ENCODE measurements at places on chromosomes 2 and 18.

DNA sequence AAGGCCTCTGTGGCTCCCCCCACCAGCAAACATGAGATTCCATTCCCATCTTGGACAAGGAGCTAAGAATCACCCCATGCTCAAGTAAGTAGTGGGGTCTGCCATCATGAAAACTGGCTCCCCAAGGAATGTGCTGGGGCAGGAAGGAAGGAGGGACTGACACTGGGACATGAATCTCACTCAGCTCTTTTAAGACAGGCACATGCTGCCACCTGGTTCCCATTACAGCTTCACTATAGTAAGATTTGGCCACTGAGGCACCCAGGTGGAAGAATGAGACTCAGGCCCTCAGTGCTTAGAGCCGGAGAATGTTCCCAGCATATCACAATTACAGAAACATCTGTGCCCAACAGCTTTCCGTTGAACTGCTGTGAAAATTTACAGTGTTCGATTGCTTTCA, 38.7 kb downstream of the OSR1 start:
- DNase-seq: no peak

- no peak for DNase-seq
Observed at GRCh38 chr2:152254976-152255375, 79.4 kb upstream of the STAM2 start.

DNA sequence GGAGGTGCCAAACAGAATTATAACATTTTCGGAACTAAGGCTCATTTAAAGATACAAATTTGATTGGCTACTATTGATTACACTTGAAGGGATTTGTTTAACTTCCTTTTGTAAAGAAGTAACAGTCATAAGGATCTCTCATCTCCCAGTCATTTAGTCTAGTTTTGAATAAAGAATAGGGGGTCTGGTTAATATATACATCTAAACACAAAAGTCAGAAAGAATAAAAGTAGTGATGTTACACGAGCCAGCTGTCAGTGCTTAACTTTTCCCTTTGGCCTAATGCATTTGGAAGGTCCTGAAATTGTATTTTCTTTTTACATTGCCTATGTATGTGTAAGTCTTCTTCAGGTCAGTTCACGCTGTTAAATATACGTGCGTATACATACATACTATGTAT, 8.1 kb downstream of the SEPTIN2 start:
- no peak for DNase-seq

GRCh38 chr2:133171393-133172004, 396.8 kb downstream of the NCKAP5 start:
- no peak for DNase-seq

GRCh38 chr2:238925816-238926521, 78.1 kb downstream of the TWIST2 start:
- no peak for DNase-seq

DNA sequence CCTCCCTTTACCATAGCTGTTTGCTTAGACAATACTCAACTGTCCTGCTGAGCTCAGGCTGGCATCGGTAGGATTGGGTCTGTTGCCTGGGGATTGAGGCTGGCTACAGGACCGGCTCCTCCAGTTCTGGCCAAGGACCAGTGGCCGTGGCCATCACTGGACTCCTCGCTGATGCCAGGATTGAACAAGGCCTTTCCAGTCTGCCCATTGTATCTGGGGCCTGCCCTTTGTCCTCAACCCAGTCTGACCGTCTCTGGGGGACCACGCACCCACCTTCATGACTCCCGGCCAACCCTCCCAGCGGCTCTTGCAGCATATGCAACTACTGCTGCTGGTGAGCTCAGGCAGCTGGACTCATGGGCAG, 28.7 kb downstream of the SH2D6 start:
- no peak for DNase-seq

DNA sequence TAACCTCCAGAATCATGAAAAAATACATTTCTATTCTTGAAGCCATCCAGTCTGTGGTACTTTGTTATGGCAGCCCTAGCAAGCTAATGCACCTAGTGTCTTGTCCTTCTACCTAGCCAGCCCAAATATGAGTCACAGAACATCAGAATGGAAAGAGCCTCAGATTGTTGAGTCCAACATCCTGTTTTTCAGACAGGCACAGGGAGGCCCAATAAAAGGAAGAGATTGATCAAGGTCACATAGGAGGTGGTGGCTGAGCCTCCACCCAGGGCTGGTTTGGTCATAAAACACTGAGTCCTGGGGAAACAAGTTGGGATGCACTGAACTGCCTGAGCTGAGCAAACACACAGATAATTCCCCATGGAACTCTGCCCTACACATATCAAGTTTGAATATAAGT, 195.5 kb downstream of the TTC32 start:
- no peak for DNase-seq

GRCh38 chr2:138255670-138256069, 245.9 kb upstream of the SPOPL start:
- DNase-seq: no peak

GRCh38 chr2:169707626-169708025, 13.4 kb downstream of the PHOSPHO2 start:
- no peak for DNase-seq

DNA sequence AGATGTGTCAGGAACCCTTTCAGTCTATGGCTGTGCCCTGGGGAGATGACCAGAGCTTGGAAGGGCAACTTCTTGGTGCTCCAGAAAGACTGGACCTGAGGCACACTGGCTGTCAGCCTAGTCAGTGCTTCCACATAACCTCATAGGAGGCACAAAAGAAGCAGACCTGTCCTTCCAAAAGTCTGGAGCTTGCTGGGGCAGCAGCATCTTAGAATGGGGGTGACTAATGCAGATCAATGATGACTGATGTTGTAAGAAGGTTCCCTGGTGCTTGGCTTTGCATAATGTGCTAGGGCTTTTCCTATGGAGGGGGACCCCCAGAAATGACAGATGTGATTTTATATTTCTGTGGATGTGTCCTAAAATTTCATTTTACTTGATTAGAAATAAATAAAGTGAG, 255.7 kb upstream of the THUMPD2 start:
- no peak for DNase-seq

DNA sequence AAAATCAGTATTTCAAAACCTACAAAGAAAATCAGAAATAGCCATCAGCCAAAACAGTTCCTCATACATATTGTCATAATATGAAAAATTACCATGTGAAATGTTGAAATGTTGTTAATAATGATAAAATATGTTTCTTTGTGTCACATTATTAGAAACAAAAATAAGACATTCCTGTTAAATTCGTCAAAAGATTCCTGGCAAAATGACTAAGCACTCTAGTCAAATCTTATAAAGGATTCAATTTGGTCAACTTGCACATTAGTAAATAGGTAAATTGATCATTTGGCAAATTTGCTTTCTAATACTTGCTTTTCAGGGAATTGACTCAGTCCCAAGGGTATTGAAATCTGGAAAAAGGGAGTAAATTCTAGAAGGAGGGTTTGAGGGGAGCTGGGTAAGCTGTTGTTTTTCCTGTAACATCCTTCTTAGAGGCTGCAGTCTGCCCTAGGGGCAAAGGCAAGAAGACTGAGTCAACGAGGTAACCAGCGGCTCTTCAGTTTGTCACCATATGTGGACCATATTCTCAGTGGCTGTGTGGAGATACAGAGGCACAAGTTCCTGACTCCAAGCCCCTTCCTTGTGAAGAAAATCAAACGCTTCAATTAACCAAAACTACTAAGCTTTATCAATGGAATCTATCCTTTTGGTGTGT, 482.3 kb downstream of the TNS1 start:
- no peak for DNase-seq

DNA sequence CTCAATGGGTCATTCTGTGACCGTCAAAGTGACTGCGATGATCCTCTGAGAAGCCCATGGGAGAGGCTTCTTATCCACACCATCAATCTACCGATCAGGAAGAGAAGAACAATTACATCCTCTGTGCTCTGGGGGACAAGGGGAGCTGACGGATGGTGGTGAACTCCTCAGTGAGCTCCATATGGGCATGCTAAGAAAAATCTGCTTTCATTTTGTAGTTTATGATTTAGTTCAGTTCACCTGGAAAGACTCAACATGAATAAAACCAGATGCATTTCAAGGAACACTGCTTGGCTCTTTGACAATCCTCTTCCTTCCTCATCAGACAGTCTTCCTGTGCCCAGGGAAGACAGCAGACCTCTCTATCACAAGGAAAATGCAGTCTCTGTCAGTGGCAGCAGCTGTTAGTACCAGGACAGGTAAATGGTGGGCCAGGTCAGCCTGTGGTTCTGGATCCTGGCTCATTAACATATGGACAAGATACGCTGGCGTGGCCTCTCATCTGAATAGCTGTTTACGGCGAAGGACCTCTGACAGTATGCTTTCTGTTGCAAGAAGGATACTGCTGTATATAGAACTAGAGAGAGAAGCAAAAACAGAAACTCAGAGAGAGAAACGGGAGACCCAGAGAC, 176.9 kb downstream of the BCL2 start:
- no peak for DNase-seq
